Mesenteric fat pad (tissue), 1 donor: ENCODE measurements at places on chromosomes 11 and 22. TPM values are rescaled to one million over a fixed set of nuclear protein-coding genes. Genes with fewer than 3 reads are reported as not detected.

DNA sequence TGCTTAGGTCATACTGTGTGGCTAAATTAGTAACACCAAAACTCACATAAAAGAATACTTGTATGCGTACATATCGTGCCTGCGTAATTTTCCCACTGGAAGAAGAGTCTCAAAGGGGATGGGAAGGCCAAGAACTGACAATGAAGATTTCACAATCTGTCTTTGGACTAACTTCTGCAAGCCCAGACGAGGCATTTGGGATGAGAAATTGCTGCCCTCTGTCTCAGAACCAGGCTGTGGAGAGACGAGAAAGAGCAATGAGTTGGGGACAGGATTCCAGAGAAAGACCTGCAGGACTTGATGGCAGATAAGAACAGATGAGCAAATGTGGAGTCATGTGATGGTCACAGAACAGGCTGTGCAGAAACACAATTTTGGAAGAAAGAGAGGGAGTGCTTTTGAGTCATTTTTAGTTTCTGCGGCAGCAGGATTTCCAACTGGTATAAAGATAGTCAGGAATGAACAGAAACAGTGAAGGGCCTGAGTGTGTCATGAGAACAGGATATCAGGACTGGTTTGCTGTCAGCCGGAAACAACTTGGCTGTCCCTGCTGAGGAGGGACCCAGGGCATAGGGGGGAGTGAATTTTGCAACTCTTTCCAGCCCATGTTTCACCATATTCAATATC is 82.7 kb upstream of the CTSC start:
- no peak for DNase-seq

LRRC74B gene
- total RNA-seq: not detected

EXPH5 gene
- 0.87 TPM for total RNA-seq

DNA sequence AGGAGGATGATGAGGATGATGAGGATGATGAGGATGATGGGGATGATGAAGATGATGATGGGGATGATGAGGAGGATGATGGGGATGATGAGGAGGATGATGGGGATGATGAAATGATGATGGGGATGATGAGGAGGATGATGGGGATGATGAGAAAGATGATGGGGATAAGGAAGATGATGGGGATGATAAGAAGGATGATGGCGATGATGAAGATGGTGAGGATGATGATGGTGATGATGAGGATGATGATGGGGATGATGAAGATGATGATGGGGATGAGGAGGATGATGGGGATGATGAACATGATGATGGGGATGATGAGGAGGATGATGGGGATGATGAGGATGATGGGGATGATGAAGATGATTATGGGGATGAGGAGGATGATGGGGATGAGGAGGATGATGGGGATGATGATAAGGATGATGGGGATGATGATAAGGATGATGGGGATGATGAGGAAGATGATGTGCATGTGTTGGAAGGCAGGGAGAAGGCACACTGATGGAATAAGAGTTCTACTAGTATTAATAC is 78.9 kb upstream of the MTMR2 start:
- DNase-seq: no peak

DNA sequence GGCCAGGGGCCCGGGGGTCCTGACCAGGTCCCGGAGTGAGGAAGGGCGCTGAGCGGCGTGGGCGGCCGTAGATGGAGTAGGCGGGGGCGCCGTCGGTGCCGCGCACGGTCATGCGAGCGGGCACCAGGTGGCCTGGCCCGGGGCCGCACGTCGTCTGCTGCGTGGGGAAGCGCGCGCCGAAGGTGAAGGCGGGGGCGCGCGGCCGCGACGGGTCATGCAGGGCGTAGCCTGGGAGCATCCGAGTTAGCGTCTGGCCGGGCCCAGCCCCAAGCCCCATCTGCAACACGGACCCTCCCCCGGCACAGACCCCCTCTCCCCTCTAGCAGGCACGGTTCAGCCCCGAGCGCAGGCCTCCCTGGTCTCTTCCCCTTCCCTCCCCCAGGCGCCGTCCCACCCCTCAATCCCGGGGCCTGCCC is 1.7 kb upstream of the TYMP start:
- peak; percentile 93 for DNase-seq

GRCh38 chr11:124219126-124219525 is 21.8 kb upstream of the OR8G1 start:
- DNase-seq: no peak

- DNase-seq: no peak
These were observed 63.5 kb upstream of the CAPRIN1 start for GRCh38 chr11:33987975-33988580.

GRCh38 chr11:102911758-102912481 is 37.1 kb upstream of the MMP12 start:
- no peak for DNase-seq

DNA sequence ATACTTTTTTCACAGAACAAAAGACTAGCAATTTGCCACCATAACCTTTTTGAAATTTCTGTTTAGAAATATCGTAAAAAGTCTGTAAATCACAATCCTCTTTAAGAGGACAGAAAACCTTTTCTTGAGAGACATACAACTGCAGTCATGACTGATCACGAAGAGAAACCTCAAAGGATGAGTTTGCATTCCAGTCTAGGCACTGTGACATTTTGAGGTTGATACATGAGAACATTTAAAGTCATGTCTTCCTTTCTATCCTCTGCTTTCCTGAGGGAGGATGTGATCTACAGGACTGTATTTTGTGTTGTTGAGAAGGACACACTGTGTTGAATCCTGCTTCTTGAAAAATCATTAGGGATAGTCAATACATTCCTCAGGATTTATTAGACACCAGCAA is 476.7 kb upstream of the CCDC179 start:
- no peak for DNase-seq

GRCh38 chr11:111426617-111427016 is 47.5 kb upstream of the POU2AF1 start:
- no peak for DNase-seq

DNA sequence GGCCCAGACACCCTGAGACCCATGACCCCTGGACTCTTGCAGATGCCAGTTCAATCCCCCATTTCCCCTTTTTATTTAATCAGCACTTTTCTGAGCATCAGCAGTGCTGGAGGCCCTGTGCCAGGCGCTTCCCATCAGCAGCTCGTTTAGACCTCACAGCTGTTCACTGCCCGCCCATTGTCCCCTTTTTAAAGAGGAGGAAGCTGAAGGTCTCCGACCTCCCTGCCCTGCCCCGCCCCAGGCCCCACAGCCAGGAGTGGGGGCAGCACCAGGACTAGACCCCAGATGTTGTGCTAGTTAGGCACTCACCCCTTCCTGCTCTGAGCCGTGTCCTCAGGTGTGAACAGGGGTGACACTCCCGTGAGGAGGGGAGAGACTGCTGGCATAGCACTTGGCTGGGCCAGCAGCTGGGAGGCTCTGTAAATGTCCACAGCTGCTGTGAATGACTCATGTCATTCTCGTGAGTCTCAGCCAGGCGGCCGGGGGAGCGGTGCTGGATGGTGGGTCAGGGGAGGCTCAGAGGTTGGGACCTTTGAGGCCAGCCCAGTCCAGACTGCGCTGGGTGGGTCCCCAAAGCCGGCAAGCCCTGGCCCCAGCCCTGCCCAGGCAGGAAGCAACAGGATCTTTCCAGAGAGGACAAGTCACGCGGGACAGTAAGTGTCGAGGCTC is 19.9 kb downstream of the EMID1 start:
- DNase-seq: no peak

OR6A2 gene
- total RNA-seq: 0.35 TPM

PPFIA1 gene
- 119 TPM for total RNA-seq

DNA sequence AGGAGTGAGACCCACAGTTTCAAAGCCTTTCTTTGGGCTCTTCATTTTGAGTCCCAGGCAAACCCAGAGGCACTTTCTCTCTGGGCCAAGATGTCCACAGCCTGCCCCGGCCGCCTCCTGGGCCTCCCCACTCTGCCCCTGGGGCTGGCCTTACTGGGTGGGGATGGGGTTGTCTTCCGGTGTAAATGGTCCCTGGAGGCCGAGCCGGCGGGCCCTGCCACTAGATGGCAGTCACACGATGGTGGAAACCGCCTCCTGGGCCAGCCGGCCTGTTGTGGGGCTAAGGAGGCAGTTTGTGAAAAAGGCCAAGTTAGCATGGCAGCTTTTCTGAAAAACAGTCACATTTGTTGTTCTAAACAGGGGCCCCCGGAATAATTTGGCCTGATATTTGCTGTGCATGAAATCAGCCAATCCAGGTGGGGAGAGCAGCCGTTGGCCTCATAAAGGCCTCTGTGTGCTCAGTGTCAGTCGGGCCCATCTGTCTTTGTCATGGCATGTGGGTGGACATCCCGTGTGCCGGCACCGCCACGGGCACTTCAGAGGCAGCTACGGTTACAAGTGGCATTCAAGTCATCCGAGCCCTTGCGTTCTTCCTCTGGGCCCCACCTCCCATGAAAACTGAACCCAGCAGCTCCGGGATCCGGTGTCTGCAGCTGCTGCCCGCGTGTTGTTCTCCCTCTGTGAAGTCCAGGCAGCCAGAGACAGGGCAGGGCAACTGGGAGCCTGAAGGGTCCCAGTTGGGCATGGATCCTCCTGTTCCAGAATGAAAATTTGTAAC is 6.5 kb downstream of the MRPL23 start:
- no peak for DNase-seq

- DNase-seq: no peak
These were observed 39.6 kb downstream of the NAT10 start for GRCh38 chr11:34145073-34145472.
